AG09319 (cell line): ENCODE measurements at places on chromosomes 2 and 18.

- DNase-seq, result no peak
These were observed 17.4 kb downstream of the NRP2 start for GRCh38 chr2:205699515-205700289.

DNA sequence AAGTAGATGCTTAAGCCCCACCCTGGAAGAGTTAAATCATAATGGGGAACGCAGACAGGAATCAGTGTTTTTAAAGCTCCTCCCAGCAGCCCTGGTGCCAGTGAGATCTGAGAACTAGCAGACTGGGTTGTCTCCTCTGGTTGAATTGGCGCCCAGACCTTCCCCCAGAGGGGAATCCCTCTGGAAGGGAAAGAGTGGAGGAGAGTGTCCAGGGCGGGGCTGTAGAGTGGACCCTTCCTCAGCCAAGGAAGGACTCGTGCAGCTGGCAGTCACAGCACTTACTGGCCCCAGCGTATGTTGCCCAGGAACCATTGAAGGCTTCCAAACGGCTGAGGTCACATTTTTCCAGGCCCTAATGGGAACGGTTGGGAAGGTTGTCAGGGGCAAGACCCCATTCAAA, 62.5 kb downstream of the TGOLN2 start:
- DNase-seq, result no peak

GRCh38 chr18:8656232-8656631, 47.0 kb downstream of the RAB12 start:
- no peak for DNase-seq

DNA sequence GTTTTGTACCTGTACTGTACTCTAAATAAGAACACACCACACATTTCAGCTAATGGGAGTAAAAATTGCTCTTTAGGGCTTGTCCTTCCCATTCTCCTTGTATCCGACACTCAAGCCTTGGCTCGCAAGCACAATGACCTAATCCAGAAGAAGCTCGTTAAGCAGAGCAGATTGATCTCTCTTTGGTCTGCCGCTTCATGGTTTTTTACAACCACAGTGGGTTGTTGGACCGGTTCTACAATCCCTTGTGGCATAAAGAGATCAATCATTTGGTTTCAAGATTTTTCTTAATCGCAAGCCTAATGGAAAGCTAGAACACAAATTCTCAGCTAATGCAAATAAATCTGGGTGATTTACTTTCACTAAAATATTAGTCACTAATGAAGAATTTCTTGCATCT, 662.1 kb downstream of the LRP1B start:
- DNase-seq, result no peak

DNA sequence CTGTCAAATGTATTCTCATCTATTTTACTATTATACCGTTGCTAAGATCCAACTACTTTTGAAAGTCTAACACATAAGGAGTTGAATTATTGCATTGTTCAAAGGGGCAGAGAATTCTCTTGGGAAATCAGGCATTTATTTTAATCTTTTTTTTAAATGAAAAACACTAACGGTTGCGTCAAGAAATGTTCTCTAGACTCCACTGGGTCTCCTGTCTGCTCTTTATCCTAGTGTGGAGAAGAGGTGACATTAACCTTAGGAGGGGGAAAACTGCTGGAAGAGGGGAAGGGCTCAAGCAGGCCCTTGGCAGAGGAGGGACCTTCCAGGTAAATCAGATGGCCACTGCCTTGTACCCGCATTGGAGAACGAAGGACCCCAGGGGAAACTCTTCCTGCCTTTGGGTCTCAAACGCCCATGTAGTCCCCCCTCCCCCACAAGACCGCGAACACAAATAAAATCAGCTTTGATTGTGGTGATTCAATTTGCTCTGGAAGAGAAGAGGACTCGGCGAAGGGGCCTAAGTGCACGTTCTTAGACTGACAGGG, 1.1 kb upstream of the APCDD1 start:
- DNase-seq, result no peak

DNA sequence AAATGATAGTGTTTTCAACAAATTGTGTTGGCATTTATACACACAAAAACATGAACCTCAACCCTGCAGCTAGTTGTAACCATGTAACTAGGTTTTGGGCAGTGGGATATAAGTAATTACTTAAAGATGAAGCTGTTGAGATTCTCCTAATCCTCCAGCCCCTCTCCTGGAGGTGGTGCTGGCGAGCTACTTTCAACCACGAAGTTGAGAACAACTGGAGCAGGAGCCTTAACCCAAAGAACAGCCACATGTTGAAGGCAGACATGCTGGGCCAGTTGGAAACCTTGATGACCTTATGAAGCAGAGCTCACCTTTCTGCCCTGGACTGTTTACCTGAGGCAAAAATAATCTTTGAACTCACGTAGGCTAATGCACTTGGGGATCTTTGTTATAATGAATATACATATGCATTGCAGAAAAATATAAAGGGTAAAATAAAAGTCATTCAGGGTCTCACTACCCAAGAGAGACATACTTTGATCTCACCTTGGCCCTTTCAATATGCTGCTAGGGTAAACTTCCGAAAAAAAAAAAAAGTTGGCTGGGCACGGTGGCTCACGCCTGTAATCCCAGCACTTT, 89.6 kb upstream of the NPAS2 start:
- peak; percentile 52 for DNase-seq

DNA sequence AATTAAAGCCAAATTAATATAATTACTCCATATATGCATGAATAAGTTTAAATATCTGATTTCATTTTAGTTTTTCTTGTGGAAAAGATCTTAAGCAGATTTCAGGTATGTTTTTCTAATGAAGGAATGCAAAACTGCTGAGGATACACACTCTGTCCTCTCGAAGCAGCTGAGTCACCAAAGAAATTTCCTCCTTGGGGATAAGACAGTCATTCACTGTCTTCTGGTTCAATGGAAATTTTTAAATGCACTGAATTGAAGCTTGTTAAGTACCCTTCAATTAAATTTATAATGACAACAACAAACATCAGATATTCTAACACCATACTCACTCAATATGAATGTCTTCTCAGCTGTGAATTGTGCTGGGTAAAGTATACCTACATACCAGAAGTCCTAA, 101.5 kb upstream of the DNER start:
- DNase-seq, result no peak

DNA sequence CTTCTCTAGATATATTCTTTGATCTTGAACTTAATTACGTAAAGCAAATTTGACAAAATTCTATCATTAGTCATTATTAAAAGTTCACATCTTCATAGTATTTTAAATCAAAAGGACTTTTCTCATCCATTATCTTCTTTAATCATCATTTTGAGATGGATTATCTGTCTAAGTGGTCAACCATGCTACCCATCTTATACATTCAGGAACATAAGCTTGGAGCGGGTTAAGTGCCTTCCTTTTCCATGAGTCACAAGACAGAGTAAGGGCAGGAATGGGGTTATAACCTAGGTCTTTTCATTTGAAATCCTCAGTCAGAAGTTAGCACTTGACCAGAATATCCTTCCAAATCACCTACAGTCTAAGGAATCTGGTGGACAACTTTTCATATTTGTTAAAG, 297.1 kb downstream of the TCF4 start:
- DNase-seq, result no peak

GRCh38 chr18:56853961-56854360, 202.8 kb downstream of the WDR7 start:
- DNase-seq, result no peak

- DNase-seq, result no peak
These were observed 42.4 kb upstream of the PSMD14 start for GRCh38 chr2:161265874-161266273.

DNA sequence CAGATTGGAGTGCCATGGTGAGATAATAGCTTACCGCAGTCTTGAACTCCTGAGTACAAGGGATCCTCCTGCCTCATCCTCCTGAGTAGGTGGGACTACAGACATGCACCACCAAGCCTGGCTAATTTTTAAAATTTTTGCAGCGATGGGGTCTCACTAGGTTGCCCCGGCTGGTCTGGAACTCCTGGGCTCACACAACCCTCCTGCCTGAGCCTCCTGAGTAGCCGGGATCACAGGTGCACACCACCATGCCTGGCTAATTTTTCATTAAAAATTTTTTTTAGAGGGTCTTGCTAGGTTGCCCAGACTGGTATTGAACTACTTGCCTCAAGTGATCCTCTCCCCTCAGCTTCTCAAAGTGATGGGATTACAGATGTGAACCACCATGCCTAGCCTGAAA, 27.8 kb downstream of the RAB31 start:
- DNase-seq, result no peak

GRCh38 chr18:39434223-39434920, 1868.8 kb upstream of the CELF4 start:
- DNase-seq, result no peak
